Tibial nerve (tissue), 4 donors: ENCODE measurements at places on chromosomes 6 and 20. TPM values are rescaled to one million over a fixed set of nuclear protein-coding genes. Genes with fewer than 3 reads are reported as not detected.

DNA sequence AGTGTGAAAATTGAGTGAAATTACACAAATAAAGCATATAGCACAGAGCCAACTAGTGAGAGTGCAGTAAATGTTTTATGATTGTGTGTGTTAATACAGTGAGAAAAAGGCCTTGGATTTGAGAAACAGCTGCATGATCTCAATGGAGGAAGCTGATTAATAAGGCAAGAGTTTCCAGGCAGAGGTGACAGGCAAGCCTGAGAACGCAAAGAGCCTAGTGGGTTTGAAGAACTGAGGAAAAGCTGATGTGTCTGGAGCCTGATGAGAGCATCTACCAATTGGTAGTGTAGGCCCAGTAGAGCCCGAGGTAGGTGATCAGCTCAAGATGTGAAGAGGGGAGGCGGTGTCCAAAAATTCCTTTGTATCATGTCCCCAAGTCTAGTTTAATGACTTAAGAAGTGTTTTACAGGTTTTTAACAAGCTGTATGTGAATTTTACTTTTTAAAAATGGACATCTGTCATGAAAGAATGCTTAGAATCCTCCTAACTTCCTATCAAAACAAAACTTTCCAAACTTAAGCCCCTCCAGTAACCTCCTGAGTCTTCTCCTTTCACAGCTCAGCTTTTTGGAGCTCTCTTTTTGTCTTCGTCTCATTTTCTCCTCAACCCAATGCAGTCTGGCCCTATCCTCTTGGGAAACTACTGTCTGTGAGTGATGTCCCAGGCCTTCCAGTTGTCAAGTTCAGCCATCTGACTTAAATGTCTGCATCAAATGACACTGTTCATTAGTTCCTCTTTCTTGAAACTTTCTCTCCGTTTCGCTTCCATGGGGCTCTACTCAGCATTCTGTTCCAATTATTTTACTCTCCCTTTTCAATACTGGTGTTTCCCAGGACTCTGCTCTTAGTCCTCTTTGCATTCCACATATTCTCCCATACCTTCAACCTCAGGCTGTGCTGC lies 1.2 kb downstream of the CDC40 start:
- peak overlapping the region; percentile 97 for H3K4me3 ChIP-seq
- peaks cover 28% of the 10 kb centered on the region for H3K4me1 ChIP-seq
- H3K27ac ChIP-seq = no peak overlapping the region
- no peak for DNase-seq
- no peaks in the 10 kb centered on the region for H3K27me3 ChIP-seq

The HSPA1L gene
- 1.9 TPM for total RNA-seq

GRCh38 chr6:170087941-170088581 lies 202.8 kb downstream of the DLL1 start:
- no peaks in the 10 kb centered on the region for H3K27me3 ChIP-seq
- H3K27ac ChIP-seq = no peak overlapping the region
- no peaks in the 10 kb centered on the region for H3K36me3 ChIP-seq

DNA sequence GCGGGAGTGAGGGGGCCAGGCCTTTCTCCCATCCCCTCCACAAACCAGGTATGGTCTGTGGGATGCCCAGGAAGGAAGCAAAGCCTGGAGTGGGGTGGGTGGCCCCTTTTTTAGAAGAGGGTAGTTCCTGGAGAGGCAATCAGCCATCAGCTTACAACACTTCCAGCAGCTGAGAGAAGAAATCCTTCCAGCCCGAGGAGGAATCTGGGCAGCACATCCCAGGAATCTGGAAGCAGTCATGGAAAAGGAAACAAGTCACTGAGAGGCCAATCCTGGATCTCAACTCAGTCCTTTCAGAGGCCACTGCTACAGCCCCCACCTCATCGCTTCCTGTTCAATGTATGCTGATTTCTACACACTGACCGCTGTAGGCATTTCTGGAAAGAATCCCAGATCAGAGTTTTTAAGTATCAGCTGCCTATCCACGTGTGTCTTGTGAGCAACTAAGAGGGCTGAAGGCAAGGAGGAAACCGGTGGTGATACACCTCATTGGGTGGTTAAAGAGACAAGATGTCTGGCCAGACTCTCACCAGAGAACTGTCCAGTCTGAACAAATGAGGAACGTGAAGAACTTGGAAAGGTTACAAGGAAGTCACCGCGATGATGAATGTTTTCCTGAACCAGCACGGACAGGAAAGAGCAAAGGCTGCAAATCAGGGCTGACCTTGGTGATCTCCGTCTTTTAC lies 92.9 kb upstream of the SHLD1 start:
- H3K27ac ChIP-seq = no peak overlapping the region
- no peak for DNase-seq
- H3K4me3 ChIP-seq = no peak overlapping the region
- no peaks in the 10 kb centered on the region for H3K27me3 ChIP-seq
- H3K36me3 ChIP-seq = no peaks in the 10 kb centered on the region
- peaks cover 22% of the 10 kb centered on the region for H3K4me1 ChIP-seq

GRCh38 chr6:158911746-158912480 lies 88.1 kb downstream of the RSPH3 start:
- no peaks in the 10 kb centered on the region for H3K36me3 ChIP-seq
- peak overlapping the region; percentile 27 for H3K27ac ChIP-seq
- no peak for DNase-seq

DNA sequence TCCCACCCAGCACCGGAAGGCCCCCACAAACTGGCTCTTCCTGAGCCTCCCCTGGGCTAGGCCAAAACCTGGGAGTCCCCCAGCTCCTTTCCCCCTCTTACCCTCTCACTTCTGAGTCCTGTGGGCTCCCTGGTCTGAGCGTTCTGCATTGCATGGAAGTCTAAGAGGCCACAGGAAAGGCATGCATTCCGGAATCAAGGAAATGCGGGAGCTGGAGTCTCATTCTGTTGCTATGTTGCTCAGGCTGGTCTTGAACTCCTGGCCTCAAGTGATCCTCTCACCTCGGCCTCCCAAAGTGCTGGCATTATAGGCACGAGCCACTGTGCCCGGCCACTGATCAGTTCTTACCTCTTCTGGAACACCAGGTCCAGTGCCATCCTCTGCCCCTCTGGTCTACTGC lies 45.9 kb downstream of the UBE2V1 start:
- H3K27me3 ChIP-seq = no peaks in the 10 kb centered on the region
- no peaks in the 10 kb centered on the region for H3K4me1 ChIP-seq
- no peaks in the 10 kb centered on the region for H3K36me3 ChIP-seq
- no peak overlapping the region for H3K4me3 ChIP-seq
- no peak for DNase-seq
- no peak overlapping the region for H3K27ac ChIP-seq

DNA sequence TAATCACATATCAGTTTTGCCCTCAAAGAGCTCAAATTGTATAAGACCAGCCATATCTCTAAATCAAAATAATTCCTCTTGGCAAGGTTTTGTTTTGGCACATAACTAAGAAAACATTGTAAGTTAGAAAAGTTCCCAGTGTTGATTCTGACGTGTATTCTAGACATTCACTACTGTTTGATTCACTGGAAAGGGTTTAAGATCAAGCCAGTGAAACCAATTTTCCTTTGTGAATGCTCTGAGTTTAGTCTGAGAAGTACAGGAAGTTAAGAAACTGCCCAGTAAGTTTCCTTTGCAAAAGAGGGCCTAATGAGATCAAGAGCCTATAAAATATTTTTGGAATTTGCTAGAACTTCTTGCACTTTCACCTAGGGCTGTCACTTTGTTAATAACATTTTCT lies 143.0 kb downstream of the FNDC1 start:
- H3K4me3 ChIP-seq = no peak overlapping the region
- DNase-seq = no peak
- no peaks in the 10 kb centered on the region for H3K4me1 ChIP-seq
- H3K27me3 ChIP-seq = no peaks in the 10 kb centered on the region

- peaks cover 71% of the 10 kb centered on the region for H3K36me3 ChIP-seq
- no peak overlapping the region for H3K27ac ChIP-seq
- no peak overlapping the region for H3K4me3 ChIP-seq
- H3K4me1 ChIP-seq = no peaks in the 10 kb centered on the region
- H3K27me3 ChIP-seq = no peaks in the 10 kb centered on the region
Measured at GRCh38 chr20:41359541-41360011, 7.0 kb downstream of the EMILIN3 start.

DNA sequence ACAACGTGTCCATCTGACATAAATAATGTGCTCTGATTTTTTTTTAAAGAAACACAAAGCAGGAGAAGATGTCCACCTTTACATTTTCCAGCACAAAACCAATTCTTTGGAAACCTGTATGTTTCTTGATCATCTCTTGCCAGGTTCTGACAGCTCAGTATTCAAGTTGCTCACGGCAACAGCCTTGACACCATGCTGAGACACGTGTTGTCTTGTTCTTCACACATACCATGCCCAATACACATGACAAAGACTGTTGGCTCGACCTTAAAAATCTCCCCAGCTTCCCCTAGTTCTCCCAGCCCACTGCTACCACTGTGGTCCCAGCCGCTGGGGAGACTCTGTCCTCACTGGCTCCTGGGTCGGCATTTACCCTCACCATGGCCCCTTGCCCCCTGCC lies 518.9 kb downstream of the PREX1 start:
- H3K27me3 ChIP-seq = no peaks in the 10 kb centered on the region
- no peak overlapping the region for H3K27ac ChIP-seq
- no peaks in the 10 kb centered on the region for H3K36me3 ChIP-seq
